ENCODE measurements at places on chromosomes 1 and 21. TPM values are rescaled to one million over a fixed set of nuclear protein-coding genes. Genes with fewer than 3 reads are reported as not detected.

- no peaks in the 10 kb centered on the region for H3K4me1 ChIP-seq
- DNase-seq = no peak
- no peak overlapping the region for H3K4me3 ChIP-seq
- H3K27me3 ChIP-seq = no peaks in the 10 kb centered on the region
- H3K36me3 ChIP-seq = 0 out of 3 replicates have a peak, but pooled peaks cover 3% of the 10 kb centered on the region
Measured at GRCh38 chr1:20981915-20982314, 194.8 kb downstream of the EIF4G3 start.

GRCh38 chr1:43509740-43510375 is 20.8 kb upstream of the PTPRF start:
- H3K27me3 ChIP-seq = no peaks in the 10 kb centered on the region
- no peaks in the 10 kb centered on the region for H3K4me1 ChIP-seq
- H3K27ac ChIP-seq = no peak overlapping the region
- no peak for DNase-seq
- no peaks in the 10 kb centered on the region for H3K36me3 ChIP-seq

- H3K27ac ChIP-seq = no peak overlapping the region
- no peaks in the 10 kb centered on the region for H3K36me3 ChIP-seq
- no peak overlapping the region for H3K4me3 ChIP-seq
- DNase-seq = no peak
- H3K27me3 ChIP-seq = no peaks in the 10 kb centered on the region
- no peaks in the 10 kb centered on the region for H3K4me1 ChIP-seq
Measured at GRCh38 chr1:1966071-1966740, 37.4 kb downstream of the CFAP74 start.

DNA sequence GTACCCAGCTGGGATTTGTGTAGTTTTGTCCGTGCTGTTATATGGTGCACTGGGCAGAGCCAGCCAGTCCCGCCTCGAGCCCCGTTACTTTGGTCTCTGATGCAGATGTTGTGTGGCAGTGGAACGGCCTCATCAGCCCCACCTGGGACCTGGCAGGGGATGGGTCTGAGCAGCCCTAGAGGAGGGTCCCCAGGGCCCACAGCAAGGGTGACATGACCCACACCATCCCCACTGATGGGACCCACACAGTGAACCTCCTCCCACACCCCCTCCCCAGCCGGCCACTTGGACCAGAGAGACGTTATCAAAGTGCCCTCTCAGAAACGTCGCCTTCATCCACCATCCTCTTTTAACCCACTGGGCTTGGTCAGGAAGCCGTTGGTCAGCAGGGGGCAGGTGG is 42.0 kb upstream of the PCBP3 start:
- no peaks in the 10 kb centered on the region for H3K36me3 ChIP-seq
- DNase-seq = peak; percentile 7
- no peaks in the 10 kb centered on the region for H3K4me1 ChIP-seq
- H3K27ac ChIP-seq = no peak overlapping the region
- H3K27me3 ChIP-seq = no peaks in the 10 kb centered on the region

GRCh38 chr1:87106867-87107266 is 192.4 kb downstream of the HS2ST1 start:
- H3K27me3 ChIP-seq = no peaks in the 10 kb centered on the region
- no peak overlapping the region for H3K27ac ChIP-seq
- DNase-seq = no peak
- H3K4me3 ChIP-seq = no peak overlapping the region
- H3K36me3 ChIP-seq = no peaks in the 10 kb centered on the region
- no peaks in the 10 kb centered on the region for H3K4me1 ChIP-seq

- peak overlapping the region; percentile 97 for H3K4me3 ChIP-seq
- no peaks in the 10 kb centered on the region for H3K4me1 ChIP-seq
- no peaks in the 10 kb centered on the region for H3K36me3 ChIP-seq
- DNase-seq = no peak
Measured at GRCh38 chr1:159173320-159173719, 1.9 kb downstream of the CADM3 start.

GRCh38 chr1:119712342-119713038 is 756 bp downstream of the PHGDH start:
- DNase-seq = peak; percentile 90
- peaks cover 25% of the 10 kb centered on the region for H3K4me1 ChIP-seq
- peak overlapping the region; percentile 35 for H3K27ac ChIP-seq
- H3K4me3 ChIP-seq = peak overlapping the region; percentile 98

- no peak for DNase-seq
- H3K27ac ChIP-seq = no peak overlapping the region
- no peaks in the 10 kb centered on the region for H3K36me3 ChIP-seq
- no peaks in the 10 kb centered on the region for H3K4me1 ChIP-seq
- H3K27me3 ChIP-seq = no peaks in the 10 kb centered on the region
Measured at GRCh38 chr1:213606252-213606820, 381.4 kb upstream of the PROX1 start.

DNA sequence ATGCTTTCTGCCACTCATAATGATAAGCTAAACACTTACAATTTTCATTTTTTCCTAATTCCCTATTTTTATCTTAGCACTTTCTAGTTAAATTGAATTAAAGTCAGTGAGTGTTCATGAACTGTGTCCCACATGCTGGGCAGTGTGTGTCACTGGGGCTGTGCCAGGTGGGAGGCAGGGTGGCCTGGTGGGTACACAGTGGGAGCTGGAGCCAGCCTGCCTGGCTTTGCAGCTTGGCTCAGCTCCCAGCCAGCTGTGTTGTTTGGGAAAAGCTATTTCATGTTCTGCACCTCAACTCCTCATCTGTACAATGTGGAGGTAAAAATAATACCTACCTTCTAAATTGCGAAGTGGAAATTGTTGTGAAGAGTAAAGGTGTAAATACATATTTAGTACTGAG is 238.4 kb downstream of the PLA2G4A start:
- no peak overlapping the region for H3K4me3 ChIP-seq
- H3K4me1 ChIP-seq = no peaks in the 10 kb centered on the region
- DNase-seq = no peak
- no peaks in the 10 kb centered on the region for H3K27me3 ChIP-seq
- no peaks in the 10 kb centered on the region for H3K36me3 ChIP-seq

DNA sequence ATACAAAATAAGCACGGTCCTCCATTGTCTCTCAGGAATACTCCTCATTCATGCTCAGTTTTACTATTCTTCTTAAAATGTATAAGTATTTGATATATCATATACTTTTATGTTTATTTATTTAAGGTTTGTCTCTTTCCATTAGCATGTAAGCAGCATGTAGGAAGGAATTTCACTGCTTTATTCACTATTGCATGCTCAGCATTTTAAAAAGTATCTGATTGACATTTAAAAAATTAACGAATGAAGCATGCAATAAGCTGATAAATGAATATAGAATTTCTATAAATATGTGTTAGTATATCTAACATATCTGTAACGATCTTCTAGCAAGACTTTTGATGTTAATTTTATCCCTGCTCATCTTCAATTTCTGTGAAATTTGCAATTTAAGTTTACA is 402.7 kb upstream of the BRINP3 start:
- DNase-seq = no peak
- no peaks in the 10 kb centered on the region for H3K36me3 ChIP-seq
- no peaks in the 10 kb centered on the region for H3K4me1 ChIP-seq
- H3K27me3 ChIP-seq = no peaks in the 10 kb centered on the region
- H3K27ac ChIP-seq = no peak overlapping the region

GRCh38 chr1:81802707-81803430 is 2.1 kb downstream of the ADGRL2 start:
- peak overlapping the region; percentile 97 for H3K4me3 ChIP-seq
- no peaks in the 10 kb centered on the region for H3K27me3 ChIP-seq
- peak overlapping the region; percentile 48 for H3K27ac ChIP-seq
- peak; percentile 43 for DNase-seq
- peaks cover 1% of the 10 kb centered on the region for H3K36me3 ChIP-seq

- H3K27ac ChIP-seq = no peak overlapping the region
- no peak overlapping the region for H3K4me3 ChIP-seq
- DNase-seq = no peak
- no peaks in the 10 kb centered on the region for H3K27me3 ChIP-seq
- no peaks in the 10 kb centered on the region for H3K4me1 ChIP-seq
Measured at GRCh38 chr1:221877311-221877710, 135.4 kb upstream of the DUSP10 start.

DNA sequence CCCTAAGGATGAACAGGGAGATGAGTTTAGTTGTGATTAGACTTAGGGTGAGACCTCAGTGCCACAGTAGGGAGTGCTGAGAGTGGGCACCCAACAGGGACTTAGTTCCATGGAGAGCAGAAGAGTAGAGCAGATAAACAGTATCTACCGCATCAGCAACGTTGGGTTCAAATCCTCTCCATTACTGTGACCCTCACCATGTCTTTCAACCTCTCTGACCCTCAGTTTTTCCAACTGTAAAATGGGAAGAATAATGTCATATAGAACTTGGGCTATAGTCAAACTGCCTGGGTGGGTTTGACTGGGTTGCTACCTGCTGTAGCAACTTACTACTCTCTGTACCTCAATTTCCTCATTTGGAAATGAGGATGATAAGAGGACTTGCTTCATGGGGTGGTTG is 6.7 kb upstream of the DISP3 start:
- no peak for DNase-seq
- H3K4me3 ChIP-seq = no peak overlapping the region
- no peaks in the 10 kb centered on the region for H3K4me1 ChIP-seq
- H3K36me3 ChIP-seq = no peaks in the 10 kb centered on the region
- no peak overlapping the region for H3K27ac ChIP-seq

GRCh38 chr1:18475234-18475905 is 5.4 kb upstream of the KLHDC7A start:
- H3K36me3 ChIP-seq = no peaks in the 10 kb centered on the region
- H3K27ac ChIP-seq = no peak overlapping the region
- DNase-seq = no peak
- H3K27me3 ChIP-seq = no peaks in the 10 kb centered on the region
- H3K4me1 ChIP-seq = peaks cover 13% of the 10 kb centered on the region
- H3K4me3 ChIP-seq = no peak overlapping the region

- H3K27me3 ChIP-seq = no peaks in the 10 kb centered on the region
- no peaks in the 10 kb centered on the region for H3K36me3 ChIP-seq
- no peak overlapping the region for H3K4me3 ChIP-seq
- no peaks in the 10 kb centered on the region for H3K4me1 ChIP-seq
- no peak overlapping the region for H3K27ac ChIP-seq
- no peak for DNase-seq
Measured at GRCh38 chr1:94276988-94277434, 39.6 kb upstream of the ARHGAP29 start.

DNA sequence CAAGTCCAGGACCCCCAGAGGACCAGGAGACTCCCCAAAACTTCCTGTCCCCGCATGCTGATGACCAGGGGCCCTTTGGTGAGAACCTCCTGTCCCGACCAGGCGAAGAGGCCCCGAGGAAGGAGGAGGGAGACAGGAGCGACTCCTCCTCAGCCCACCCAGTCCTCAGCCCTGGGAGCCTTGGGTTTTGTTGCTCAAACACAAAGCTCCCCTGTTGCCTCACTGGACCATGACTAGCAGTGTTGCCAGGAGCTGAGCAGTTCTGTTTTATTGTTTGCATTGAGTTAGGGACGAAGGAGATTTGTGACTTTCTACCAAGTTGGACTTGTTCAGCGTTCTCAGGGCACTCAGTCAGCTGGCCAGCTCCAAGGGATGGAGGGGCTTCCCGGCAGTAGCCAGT is 10.0 kb downstream of the UMODL1 start:
- DNase-seq = no peak
- H3K4me1 ChIP-seq = no peaks in the 10 kb centered on the region
- H3K27me3 ChIP-seq = no peaks in the 10 kb centered on the region
- no peak overlapping the region for H3K27ac ChIP-seq
- H3K4me3 ChIP-seq = no peak overlapping the region
- no peaks in the 10 kb centered on the region for H3K36me3 ChIP-seq

- no peaks in the 10 kb centered on the region for H3K4me1 ChIP-seq
- H3K36me3 ChIP-seq = no peaks in the 10 kb centered on the region
- peak overlapping the region; percentile 76 for H3K4me3 ChIP-seq
- DNase-seq = peak; percentile 96
- no peaks in the 10 kb centered on the region for H3K27me3 ChIP-seq
Measured at GRCh38 chr1:219660666-219661463, 48.0 kb upstream of the ZC3H11B start.

DNA sequence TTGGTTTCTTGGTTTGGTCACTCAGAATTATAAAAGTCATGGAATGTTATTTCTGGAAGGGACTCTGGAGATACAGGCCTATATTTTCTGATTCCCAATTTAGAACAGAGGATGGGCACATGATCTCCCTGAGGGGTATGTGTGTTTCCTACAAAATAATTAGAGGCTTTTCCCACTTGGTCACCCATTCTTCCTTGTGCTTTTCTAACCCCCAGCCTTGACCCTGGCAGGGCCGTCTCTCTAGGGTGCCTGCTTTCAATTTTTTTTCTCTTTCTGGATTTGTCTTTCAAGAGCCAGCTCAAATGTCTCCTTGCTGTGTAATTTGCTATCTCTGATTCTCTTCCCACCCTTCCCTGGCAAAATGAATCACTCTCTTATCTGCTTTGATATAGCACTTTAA is 131.9 kb downstream of the HLX start:
- H3K27ac ChIP-seq = no peak overlapping the region
- H3K27me3 ChIP-seq = no peaks in the 10 kb centered on the region
- no peaks in the 10 kb centered on the region for H3K36me3 ChIP-seq
- no peak overlapping the region for H3K4me3 ChIP-seq
- H3K4me1 ChIP-seq = no peaks in the 10 kb centered on the region

GRCh38 chr21:31213787-31214186 is 130.3 kb downstream of the TIAM1 start:
- H3K27ac ChIP-seq = no peak overlapping the region
- no peaks in the 10 kb centered on the region for H3K4me1 ChIP-seq
- no peak overlapping the region for H3K4me3 ChIP-seq
- no peak for DNase-seq

- no peak overlapping the region for H3K4me3 ChIP-seq
- H3K4me1 ChIP-seq = no peaks in the 10 kb centered on the region
- no peak for DNase-seq
- no peaks in the 10 kb centered on the region for H3K27me3 ChIP-seq
Measured at GRCh38 chr1:71641903-71642302, 561.1 kb upstream of the ZRANB2 start.

The NPL gene
- 1.1 TPM for total RNA-seq

The OR2L3 gene
- total RNA-seq = not detected

The BACE2 gene
- total RNA-seq = 8.3 TPM

The KRTAP12-2 gene
- not detected for total RNA-seq

The PROX1 gene
- 0.83 TPM for total RNA-seq

The SLFNL1 gene
- not detected for total RNA-seq

The PEX10 gene
- total RNA-seq = 33.6 TPM

The LRRC71 gene
- total RNA-seq = not detected

The GSTM1 gene
- 19.5 TPM for total RNA-seq

The KLHDC8A gene
- total RNA-seq = 1.0 TPM

The IKBKE gene
- total RNA-seq = 6.6 TPM

The C1orf56 gene
- total RNA-seq = 4.8 TPM

The UQCRH gene
- 502 TPM for total RNA-seq

The FTCD gene
- total RNA-seq = 6.8 TPM

The TSPEAR gene
- 1.3 TPM for total RNA-seq

The NR0B2 gene
- not detected for total RNA-seq

The PLEKHO1 gene
- total RNA-seq = 48.1 TPM
